ENCODE measurements at places on chromosomes 5 and 9. TPM values are rescaled to one million over a fixed set of nuclear protein-coding genes. Genes with fewer than 3 reads are reported as not detected.

- DNase-seq, result no peak
- no peaks in the 10 kb centered on the region for H3K36me3 ChIP-seq
- no peaks in the 10 kb centered on the region for H3K27me3 ChIP-seq
Observed at GRCh38 chr5:20359377-20359776, 371.4 kb upstream of the CDH18 start.

DNA sequence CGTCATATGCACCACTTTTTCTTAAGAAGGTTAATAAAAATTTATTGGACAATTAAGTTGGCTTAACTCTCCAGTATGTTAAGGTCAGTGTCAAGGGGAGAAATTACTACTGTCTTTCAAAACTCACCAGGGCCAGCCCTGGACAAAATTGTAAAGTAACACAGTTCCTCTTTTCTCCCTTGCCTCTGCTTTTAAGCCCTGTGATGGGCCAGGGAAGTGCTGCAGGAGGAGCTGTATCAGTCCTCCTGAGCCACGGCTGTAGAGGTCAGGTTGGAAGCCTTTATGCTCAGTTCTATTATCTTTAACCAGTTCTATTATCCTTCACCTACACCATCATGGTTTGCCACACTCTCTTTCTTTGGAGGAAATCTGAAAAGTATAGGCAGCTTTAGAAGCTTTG, 11.5 kb upstream of the PPP2R2B start:
- peaks cover 4% of the 10 kb centered on the region for H3K27me3 ChIP-seq
- H3K36me3 ChIP-seq, result no peaks in the 10 kb centered on the region
- no peak overlapping the region for H3K27ac ChIP-seq
- no peaks in the 10 kb centered on the region for H3K4me1 ChIP-seq
- DNase-seq, result no peak

Gene TMEM232
- 1.2 TPM for total RNA-seq

DNA sequence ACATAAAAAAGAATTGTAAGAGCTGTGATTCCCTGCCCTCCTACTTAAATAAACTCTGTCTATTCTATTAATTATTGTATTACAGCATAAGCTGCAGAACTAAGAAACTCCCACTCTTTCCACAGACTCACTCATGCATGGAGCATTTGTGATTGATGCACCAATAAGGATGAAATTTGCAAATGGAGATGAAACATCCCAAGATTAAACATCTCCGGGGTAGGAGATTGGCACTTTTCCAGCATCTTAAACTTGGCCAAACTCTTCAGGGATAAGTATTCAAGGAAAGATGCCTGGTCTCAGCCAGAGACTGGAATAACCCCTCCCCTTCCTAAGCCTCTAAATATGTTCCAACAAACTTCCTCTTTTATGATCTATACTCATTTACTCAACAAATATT, 472.0 kb downstream of the ACTL7B start:
- no peaks in the 10 kb centered on the region for H3K36me3 ChIP-seq
- no peaks in the 10 kb centered on the region for H3K27me3 ChIP-seq
- no peak overlapping the region for H3K4me3 ChIP-seq
- H3K27ac ChIP-seq, result no peak overlapping the region

DNA sequence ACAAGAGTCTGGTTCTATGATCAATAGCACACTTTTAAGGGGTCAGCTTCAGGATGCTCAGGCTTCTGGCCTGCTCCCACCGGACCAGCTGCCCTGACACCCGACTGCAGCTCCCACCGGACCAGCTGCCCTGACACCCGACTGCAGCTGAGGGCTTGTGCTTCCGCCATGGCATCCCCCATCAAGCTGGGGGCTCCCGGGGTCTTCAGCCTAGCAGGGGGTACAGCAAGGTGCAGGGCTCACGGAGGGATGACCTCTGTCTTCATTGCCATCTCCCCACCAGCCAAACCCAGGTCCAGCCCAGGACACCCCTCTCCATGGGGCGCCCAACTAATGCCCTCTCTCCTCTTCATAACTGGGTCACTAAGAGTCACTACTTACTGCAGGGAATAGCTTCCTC, 1.9 kb downstream of the FLT4 start:
- H3K4me3 ChIP-seq, result no peak overlapping the region
- H3K27me3 ChIP-seq, result peaks cover 11% of the 10 kb centered on the region
- H3K36me3 ChIP-seq, result no peaks in the 10 kb centered on the region
- DNase-seq, result no peak
- H3K27ac ChIP-seq, result no peak overlapping the region

Gene PCDHA10
- total RNA-seq, result not detected

Gene PCDHA9
- total RNA-seq, result not detected

GRCh38 chr9:116493183-116493860, 193.8 kb upstream of the TRIM32 start:
- no peak overlapping the region for H3K4me3 ChIP-seq
- H3K36me3 ChIP-seq, result no peaks in the 10 kb centered on the region
- no peak for DNase-seq
- no peaks in the 10 kb centered on the region for H3K27me3 ChIP-seq
- H3K4me1 ChIP-seq, result no peaks in the 10 kb centered on the region

GRCh38 chr5:146009020-146009419, 72.6 kb downstream of the SH3RF2 start:
- H3K4me3 ChIP-seq, result no peak overlapping the region
- H3K36me3 ChIP-seq, result no peaks in the 10 kb centered on the region
- no peak for DNase-seq
- H3K4me1 ChIP-seq, result no peaks in the 10 kb centered on the region
- H3K27me3 ChIP-seq, result peaks cover 15% of the 10 kb centered on the region

DNA sequence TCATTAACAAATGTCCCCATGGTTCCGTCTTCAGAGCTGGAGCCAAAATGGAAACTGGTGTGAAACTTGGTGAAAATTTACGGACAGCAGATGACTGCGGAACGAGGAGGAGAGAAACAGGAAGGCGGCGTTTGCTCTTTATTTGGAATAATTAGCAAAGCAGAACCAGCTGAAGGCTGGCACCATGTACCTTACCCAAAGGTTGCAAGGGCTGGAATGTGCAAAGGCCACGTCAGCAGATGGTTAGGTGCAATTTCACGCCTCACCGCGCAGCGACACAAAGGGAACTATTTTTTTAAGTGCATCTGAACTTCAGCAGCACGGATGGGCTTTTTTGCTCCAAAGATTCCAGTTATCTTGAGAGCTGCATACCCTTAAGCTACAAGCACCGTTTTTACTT, 127.4 kb downstream of the COL23A1 start:
- H3K27me3 ChIP-seq, result no peaks in the 10 kb centered on the region
- H3K4me1 ChIP-seq, result no peaks in the 10 kb centered on the region
- no peaks in the 10 kb centered on the region for H3K36me3 ChIP-seq

GRCh38 chr5:14267991-14268708, 125.0 kb downstream of the TRIO start:
- H3K27ac ChIP-seq, result no peak overlapping the region
- peaks cover 2% of the 10 kb centered on the region for H3K36me3 ChIP-seq
- H3K4me3 ChIP-seq, result no peak overlapping the region
- H3K27me3 ChIP-seq, result peaks cover 51% of the 10 kb centered on the region
- no peak for DNase-seq

Gene IDNK
- total RNA-seq, result 5.5 TPM

DNA sequence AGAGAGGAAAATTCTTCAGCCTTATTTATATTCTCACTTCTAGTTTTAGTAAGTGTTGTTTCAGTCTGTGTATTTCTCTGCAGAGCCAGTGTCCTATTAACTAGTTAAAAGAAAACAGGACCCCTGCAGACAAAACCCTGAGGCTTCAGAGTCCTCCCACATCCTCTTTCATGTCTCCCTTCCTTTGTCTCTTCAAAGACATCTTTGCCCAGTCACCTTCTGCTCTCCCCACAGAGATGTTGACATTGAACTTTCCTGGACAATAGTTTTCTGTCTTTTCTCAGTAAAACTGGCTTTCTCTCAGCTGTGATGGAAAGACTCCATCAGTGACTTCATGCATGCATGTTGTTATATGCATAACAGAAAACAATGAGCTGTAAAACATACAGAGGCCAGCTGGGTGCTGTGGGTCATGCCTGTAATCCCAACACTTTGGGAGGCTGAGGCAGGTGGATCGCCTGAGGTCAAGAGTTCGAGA, 20.2 kb downstream of the GRAMD2B start:
- H3K36me3 ChIP-seq, result peaks cover 40% of the 10 kb centered on the region
- no peaks in the 10 kb centered on the region for H3K27me3 ChIP-seq
- peak overlapping the region; percentile 77 for H3K27ac ChIP-seq
- no peak overlapping the region for H3K4me3 ChIP-seq

DNA sequence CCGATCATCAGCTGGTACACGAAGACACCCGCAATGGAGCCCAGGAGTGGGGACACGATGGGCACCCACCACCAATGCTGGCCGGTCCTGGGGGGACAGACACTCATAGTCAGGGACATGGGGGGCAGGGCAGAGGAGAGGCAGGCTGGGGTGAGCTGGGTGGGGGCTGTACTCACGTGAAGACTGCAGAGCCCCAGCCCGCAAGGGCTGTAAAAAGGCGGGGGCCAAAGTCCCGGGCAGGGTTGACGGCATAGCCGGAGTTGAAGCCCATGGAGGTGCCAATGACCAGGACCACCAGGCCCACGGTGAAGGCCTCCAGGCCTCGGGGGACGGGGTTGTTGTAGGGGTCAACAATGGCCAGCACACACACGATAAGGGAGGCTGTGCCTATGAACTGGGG, 5.3 kb downstream of the AQP3 start:
- H3K4me1 ChIP-seq, result peaks cover 24% of the 10 kb centered on the region
- H3K27ac ChIP-seq, result no peak overlapping the region
- H3K4me3 ChIP-seq, result no peak overlapping the region
- no peaks in the 10 kb centered on the region for H3K36me3 ChIP-seq
- H3K27me3 ChIP-seq, result no peaks in the 10 kb centered on the region
- no peak for DNase-seq

- H3K27ac ChIP-seq, result no peak overlapping the region
- no peaks in the 10 kb centered on the region for H3K4me1 ChIP-seq
- no peak overlapping the region for H3K4me3 ChIP-seq
- DNase-seq, result no peak
- H3K36me3 ChIP-seq, result no peaks in the 10 kb centered on the region
- peaks cover 4% of the 10 kb centered on the region for H3K27me3 ChIP-seq
Observed at GRCh38 chr9:18776836-18777820, 255.9 kb downstream of the SAXO1 start.

- no peaks in the 10 kb centered on the region for H3K27me3 ChIP-seq
- peaks cover 58% of the 10 kb centered on the region for H3K4me1 ChIP-seq
- no peak overlapping the region for H3K4me3 ChIP-seq
Observed at GRCh38 chr5:96930058-96930457, 5.8 kb upstream of the LNPEP start.

Gene SLC25A51
- total RNA-seq, result 32.7 TPM

DNA sequence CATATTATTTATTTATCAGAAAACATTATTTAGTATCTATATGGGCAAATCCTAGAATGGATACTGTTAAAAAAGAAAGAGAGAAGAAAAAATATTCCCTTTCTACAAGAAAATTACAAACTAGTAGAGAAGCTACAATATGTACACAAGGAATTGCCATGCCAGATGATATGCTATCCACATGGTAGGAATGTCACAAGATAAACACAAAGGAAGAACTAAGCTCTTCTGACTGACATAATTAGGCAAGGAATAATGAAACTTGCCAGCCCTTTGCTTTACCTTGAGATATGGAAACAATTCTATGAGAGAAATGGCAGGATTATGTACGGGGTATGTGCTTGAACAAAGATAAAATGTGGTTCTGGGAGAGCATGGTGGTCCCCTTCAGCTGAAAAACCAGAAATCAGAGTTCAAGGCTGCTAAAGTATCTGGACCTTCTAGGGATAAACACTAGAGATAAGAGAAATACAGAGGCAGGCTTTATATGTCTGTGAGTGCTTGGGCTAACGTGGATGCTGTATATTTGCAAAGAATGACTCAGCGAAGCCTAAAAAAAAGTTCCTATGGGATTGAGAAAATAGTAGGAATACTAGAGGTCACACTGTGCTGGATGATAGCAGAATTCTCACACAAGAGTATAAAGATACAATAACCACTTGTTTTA, 451.6 kb downstream of the TLE1 start:
- DNase-seq, result no peak
- H3K4me3 ChIP-seq, result no peak overlapping the region
- H3K4me1 ChIP-seq, result no peaks in the 10 kb centered on the region
- H3K27me3 ChIP-seq, result no peaks in the 10 kb centered on the region
- no peak overlapping the region for H3K27ac ChIP-seq

DNA sequence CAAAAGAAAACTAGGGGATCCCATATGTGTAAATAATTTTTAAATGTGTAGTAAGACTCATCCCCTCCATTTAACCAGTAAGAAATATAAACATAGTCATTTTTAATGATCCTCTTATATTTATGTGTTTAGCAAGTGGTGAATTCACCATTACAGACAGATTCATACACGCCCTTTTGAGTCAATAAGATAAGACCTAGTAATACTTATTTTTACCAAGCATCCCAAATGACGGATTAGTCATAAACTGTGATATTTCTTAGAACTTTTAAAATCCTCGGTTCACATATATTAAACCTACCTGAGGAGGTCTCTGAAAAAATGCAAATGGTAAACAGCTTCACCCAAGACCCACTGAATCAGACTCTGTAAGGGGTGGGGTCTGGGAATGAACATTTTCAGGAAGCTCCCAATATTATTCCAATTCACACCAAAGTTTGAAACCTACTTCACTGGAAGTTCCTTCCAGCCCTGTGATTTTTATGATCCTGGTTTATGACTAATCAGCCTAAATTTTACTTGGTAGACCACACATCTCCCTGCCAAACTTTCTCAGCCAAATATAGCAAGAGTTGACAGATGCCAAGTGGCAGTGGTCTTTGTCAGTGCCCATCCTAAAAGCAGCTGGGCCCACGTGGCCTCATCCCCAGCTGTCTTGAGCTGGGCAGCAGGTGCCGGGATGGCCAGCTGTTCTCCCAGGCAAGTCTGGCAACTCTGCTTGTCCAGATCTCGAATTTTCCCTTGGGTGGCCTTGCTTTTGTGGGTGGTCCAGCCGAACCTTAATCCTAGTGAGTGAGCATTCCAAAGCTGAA, 559.0 kb upstream of the RGMB start:
- H3K4me3 ChIP-seq, result no peak overlapping the region
- peaks cover 4% of the 10 kb centered on the region for H3K4me1 ChIP-seq
- no peaks in the 10 kb centered on the region for H3K27me3 ChIP-seq
- H3K27ac ChIP-seq, result no peak overlapping the region
- no peak for DNase-seq
- no peaks in the 10 kb centered on the region for H3K36me3 ChIP-seq

GRCh38 chr5:72615061-72615460, 107.9 kb upstream of the ZNF366 start:
- no peak overlapping the region for H3K27ac ChIP-seq
- no peaks in the 10 kb centered on the region for H3K4me1 ChIP-seq
- peaks cover 18% of the 10 kb centered on the region for H3K27me3 ChIP-seq
- no peaks in the 10 kb centered on the region for H3K36me3 ChIP-seq
- H3K4me3 ChIP-seq, result no peak overlapping the region

Gene SLCO6A1
- total RNA-seq, result not detected

DNA sequence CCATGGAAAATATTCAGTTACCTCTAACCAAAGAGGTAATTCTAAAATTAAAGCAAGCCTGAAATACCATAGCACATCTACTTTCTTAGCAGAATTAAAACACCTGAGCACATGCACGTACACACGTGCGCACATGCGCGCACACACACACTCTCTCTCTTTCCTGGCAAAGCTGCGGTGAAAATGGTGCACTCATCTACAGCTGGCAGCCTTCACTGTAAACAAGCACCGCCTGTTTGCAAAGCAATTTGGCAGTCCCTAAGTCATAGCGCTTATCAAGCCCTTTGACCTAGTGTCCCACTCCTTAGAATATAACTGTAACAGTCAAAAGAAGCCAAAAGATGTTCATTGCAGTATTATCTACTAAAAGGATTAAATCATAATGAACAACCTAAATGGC, 278.7 kb downstream of the DENND1A start:
- H3K36me3 ChIP-seq, result peaks cover 34% of the 10 kb centered on the region
- no peak overlapping the region for H3K27ac ChIP-seq
- no peak overlapping the region for H3K4me3 ChIP-seq
- DNase-seq, result no peak
- H3K27me3 ChIP-seq, result no peaks in the 10 kb centered on the region

Gene EPB41L4B
- total RNA-seq, result 0.74 TPM

- no peak for DNase-seq
- H3K4me1 ChIP-seq, result peaks cover 3% of the 10 kb centered on the region
- H3K27me3 ChIP-seq, result peaks cover 47% of the 10 kb centered on the region
- H3K27ac ChIP-seq, result no peak within 1 kb of the TSS
Observed at GRCh38 chr5:9545992-9546851, at the start of gene SEMA5A. Gene SEMA5A, minus strand, starts transcription at chr5:9546075. Its CDS starts 166,129 bp downstream, at chr5:9379946.
